ENCODE measurements at places on chromosomes 4 and X.

DNA sequence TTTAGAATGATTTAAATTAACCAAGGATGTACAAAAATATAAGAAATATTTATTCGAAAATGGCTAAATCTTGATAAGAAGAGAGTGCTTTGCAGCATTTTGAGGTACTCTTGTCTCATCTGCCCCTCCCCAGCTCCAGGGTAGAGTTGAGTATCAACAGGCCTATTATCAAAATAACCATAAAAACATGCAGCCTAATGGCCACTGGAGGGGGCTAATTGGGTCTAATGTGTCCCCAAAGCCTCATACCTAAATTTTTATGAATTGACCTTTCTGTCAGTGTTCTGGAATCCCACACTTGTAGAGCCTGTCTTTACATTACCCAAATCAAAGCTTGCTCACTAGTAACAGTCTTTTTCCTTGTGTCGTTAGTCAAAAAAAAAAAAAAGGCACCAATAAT lies 544.9 kb upstream of the CPXCR1 start:
- no peak for DNase-seq

GRCh38 chrX:153622661-153623309 lies 23.8 kb upstream of the CCNQ start:
- no peak for DNase-seq

- DNase-seq: peak; percentile 21
These were observed 104.6 kb downstream of the NPFFR2 start for GRCh38 chr4:72136429-72136828.

DNA sequence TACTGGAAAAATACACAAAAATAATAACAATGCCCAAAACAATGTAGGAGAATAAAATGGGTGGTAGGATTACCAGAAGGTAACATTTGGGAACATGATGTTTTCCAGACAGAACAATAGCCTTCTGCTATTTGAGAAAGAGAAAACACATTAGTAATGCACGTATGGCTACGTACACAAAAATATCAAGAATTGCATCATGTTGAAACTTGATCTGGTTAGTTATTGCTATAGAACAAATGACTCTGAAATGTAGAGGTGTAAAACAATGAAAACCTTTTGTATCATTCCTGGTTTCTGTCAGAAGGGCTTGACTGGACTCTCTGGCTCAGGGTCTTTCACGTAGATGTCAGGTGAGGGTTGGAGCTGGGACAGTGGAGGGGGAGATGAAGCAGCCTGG lies 1040.0 kb downstream of the FAT4 start:
- no peak for DNase-seq

DNA sequence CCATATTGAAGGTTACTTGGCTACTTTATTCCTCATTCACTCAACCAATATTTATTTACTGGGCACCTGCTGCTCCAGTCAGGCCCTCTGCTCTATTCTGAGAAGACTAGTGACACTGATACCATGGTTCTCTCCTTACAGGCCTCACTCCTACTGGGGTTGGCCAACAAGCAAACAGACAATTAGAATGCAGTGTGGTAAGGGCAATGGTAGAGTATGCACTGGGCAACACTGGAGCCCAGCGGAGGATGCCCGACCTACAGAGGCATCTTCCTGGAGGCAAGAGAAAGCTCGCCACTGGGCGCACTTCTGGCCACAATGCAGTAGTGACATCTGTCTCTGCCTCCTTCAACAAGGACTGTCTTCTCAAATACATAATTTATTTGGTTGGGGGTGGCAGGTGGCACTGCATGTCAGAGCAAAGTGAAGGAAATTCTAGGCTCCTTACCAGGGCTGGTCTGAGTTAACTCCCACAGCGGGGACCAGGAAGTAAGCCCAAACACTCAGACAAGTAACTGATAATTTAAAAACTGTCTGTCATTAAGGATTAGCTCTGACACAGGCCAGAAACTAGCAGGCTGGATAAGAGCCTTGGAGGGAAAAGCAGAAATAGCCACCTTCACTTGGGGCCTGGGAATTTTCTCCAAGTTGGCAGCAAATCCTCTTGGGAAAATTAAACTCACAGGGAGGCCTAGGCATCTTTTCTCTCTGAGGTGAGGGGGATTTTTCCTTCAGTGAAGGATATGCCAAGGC lies 150.7 kb upstream of the EOLA2 start:
- DNase-seq: no peak

- DNase-seq: no peak
These were observed 8.0 kb upstream of the MSL3 start for GRCh38 chrX:11750046-11750445.

DNA sequence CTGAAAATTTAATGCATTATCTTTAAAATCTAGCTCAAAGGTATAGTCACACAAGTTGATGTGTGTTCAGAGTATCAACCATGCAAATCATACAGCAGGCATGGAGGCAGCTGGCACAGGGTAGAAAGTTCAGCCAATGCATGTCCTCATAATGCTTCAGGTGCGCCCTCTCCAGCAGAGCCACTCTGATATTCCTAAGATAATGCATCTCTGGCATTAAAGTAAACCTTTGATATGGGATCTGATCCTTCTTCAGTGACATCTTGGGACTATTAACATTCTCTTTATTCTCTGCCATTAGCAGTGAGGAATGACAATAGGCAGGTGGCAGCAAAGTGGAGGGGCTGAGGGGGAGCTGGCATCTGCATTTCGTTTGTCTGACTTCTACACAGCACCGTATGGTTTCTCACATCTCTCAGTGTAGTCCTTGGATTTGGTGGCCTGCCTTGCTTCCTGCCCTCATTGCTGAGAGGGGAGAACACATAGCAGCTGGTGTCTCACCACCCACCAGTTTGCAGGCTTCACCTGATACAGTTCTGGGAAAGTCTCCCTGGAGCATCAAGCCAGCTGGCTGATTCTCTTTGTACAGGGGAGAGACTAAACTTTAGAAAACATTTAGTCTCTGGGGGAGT lies 168.7 kb upstream of the TBC1D9 start:
- no peak for DNase-seq

All from NCI-H524 treated with DMSO at 0.1 percent for 48 hours (cell line).